ENCODE measurements at places on chromosomes 12 and 14. TPM values are rescaled to one million over a fixed set of nuclear protein-coding genes. Genes with fewer than 3 reads are reported as not detected.

ACVRL1 gene
- 11.5 TPM for total RNA-seq

CDCA3 gene
- 5.0 TPM for total RNA-seq

IL22 gene
- not detected for total RNA-seq

MAP1LC3B2 gene
- 0.29 TPM for total RNA-seq

RND1 gene
- 0.29 TPM for total RNA-seq

C1S gene
- 478 TPM for total RNA-seq

PLA2G1B gene
- total RNA-seq: not detected

TMEM121 gene
- total RNA-seq: 2.7 TPM

LMNTD1 gene
- not detected for total RNA-seq

TOMM20L gene
- not detected for total RNA-seq

B4GALNT1 gene
- total RNA-seq: 2.9 TPM

VWF gene
- 0.29 TPM for total RNA-seq

CKB gene
- total RNA-seq: 5.1 TPM

AACS gene
- total RNA-seq: 24.5 TPM

RPS6KA5 gene
- 1.4 TPM for total RNA-seq

NELL2 gene
- not detected for total RNA-seq

CCDC196 gene
- total RNA-seq: not detected

OASL gene
- 1.2 TPM for total RNA-seq

LBHD2 gene
- total RNA-seq: not detected

E2F7 gene
- total RNA-seq: 16.5 TPM

BAG5 gene
- 28.6 TPM for total RNA-seq

CLEC1A gene
- under 0.01 TPM for total RNA-seq

SRP54 gene
- 72.0 TPM for total RNA-seq

HOXC12 gene
- under 0.01 TPM for total RNA-seq

SERPINA4 gene
- not detected for total RNA-seq

CMA1 gene
- not detected for total RNA-seq

SMCO2 gene
- total RNA-seq: 0.88 TPM

KRT86 gene
- total RNA-seq: under 0.01 TPM

RTN1 gene
- total RNA-seq: under 0.01 TPM

DBX2 gene
- not detected for total RNA-seq

MGAT4C gene
- under 0.01 TPM for total RNA-seq

PPFIA2 gene
- total RNA-seq: 3.3 TPM

AKAP6 gene
- total RNA-seq: 2.2 TPM

SLC8A3 gene
- under 0.01 TPM for total RNA-seq

OR4K5 gene
- total RNA-seq: not detected

GARIN6 gene
- not detected for total RNA-seq

CLEC12A gene
- 0.29 TPM for total RNA-seq

GPR84 gene
- total RNA-seq: not detected

RNASE7 gene
- total RNA-seq: not detected

TEX52 gene
- total RNA-seq: not detected

KRT77 gene
- total RNA-seq: not detected

FGD6 gene
- total RNA-seq: 11.9 TPM
